ENCODE measurements at places on chromosomes 3 and 15.
A peak's percentile ranks its signal among the peaks of the same experiment; 100 is the strongest.

- DNase-seq = no peak
Measured at GRCh38 chr3:30333903-30334302, 272.5 kb upstream of the TGFBR2 start.

GRCh38 chr3:188319569-188319968 lies 165.6 kb downstream of the LPP start:
- no peak for DNase-seq

DNA sequence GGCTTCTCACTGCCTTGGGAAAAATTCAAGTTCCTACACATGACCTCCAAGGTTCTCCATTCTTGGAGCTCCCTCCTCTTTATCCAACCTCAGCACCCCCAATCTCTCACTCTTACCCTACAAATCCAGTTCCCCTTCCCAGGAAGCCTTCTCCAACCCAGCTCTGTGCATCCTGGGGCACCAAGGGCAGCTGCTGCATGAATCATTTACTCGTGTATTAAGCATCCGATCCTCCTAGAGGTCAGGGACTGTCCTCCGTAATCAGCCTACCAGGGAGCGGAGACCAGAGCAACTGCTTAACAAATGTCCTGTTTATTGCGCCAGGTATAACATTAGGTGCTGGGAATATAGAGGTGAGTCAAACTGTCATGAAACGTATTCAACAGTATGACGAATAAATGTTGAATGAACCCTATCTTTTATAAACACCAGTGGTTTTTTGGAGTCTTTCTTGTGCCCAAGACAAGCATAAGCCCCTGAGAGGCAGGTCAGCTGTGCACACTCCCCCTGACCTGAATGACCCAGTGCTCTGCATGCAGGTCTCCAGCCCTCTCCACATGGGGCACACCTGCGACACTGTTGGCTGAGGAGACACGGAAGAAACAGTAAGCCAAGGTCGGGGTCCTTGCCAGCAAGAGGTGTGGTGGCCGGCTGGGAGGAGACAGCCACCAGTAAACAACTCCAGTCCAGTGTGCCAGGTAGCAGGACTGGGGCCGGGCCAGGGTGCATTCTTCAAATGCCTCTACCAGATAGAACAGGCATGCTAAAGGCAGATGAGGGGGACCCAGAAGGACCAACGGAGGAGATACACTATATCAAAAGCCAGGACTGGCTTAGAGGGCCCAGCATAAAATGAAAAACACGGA lies 27.6 kb downstream of the ANP32A start:
- no peak for DNase-seq

DNA sequence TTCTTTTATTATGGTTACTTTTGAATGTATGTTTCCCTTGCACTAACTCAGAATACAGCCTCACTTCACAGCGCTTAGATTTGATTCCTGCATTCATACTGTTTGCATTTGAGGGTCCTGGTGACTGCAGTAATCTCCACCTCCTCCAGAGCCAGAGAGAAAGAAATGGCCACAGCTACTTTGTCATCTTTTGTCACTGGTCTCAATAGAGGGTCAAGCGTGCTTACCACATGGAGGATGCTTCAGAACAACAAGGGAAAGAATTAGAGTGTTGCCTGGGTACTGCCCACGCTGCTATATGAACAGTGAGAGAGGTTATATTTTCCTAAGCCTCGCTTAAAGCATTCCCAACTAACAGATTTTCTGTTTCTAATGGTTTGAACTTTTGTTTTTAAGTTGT lies 190.1 kb downstream of the TP63 start:
- no peak for DNase-seq

- no peak for DNase-seq
Measured at GRCh38 chr3:30749230-30749629, 142.8 kb downstream of the TGFBR2 start.

- no peak for DNase-seq
Measured at GRCh38 chr3:16908896-16909295, 24.1 kb downstream of the PLCL2 start.

DNA sequence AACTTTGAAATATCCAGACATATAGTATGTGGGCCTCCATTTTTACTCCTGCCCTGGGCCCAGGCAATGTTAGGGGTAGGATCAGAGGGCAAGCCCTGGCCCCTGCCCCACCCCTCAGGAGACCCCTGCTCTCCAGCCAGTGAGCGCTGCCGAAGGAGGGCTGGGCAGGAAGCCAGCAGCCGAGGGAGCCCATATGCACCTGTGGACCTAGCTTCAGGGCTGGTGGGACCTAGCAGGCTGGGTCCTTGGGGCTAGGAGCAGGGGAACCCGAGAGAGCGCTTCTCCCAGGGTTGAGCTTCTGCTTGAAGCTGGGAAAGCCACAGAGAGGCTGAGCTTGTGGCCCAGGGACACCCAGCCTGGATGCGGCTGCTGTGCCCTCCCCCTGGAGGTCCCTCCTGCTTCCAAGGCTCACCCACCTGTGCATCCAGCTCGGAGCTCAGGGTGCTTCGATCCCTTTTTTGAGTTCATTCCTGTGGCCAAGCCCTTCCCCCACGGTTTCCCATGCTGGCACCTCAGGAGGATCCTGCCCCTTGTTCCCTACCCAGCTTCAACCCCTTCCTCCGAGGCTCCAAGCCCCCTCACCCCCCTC lies 21.0 kb upstream of the CYP11A1 start:
- DNase-seq = no peak

DNA sequence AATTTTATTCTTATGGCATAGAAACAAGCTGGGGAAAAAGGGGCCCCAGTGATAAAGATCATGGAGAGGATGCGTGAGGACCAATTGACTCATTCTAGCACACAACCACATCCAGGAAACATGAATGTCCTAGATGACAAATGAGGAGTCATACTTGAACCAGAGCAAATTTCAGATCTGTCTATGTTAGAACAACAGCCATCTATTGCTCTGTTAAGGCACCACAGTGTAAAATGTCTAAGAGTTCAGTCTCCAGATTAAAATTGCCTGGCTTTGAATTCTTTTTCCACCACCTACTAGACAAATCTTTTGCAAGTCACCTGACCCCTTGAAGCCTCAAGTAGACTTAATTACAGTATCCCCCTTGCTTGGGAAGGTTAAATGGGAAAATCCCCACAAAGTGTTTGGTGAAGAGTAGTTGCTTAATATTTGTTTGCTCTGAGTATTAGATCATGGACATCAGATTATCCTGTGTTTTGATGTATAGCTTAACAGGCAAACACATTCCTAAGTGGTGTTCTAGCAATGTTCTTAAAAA lies 258.7 kb upstream of the TGFBR2 start:
- peak; percentile 67 for DNase-seq

GRCh38 chr3:99943931-99944761 lies 126.5 kb downstream of the CMSS1 start:
- DNase-seq = no peak

GRCh38 chr3:58651276-58651675 lies 15.3 kb downstream of the FAM3D start:
- DNase-seq = no peak

DNA sequence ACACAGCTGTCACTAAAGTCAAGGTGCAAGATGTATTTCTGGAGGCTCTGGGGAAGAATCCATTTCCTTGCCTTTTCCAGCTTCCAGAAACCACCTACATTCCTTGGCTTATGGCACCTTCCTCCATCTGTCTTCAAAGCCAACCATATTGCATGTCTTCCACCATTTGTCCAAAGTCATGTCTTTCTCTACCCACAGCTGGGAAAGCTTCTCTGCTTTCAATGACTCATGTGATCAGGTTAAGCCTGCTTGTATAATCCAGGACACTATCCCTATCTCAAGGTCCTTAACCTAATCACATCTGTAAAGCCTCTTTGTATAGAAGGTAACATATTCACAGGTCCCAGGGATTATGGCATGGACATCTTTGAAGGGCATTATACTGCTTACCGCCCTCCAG lies 14.2 kb downstream of the ARHGAP31 start:
- DNase-seq = no peak

- no peak for DNase-seq
Measured at GRCh38 chr3:84128024-84128423, 830.8 kb upstream of the CADM2 start.

- DNase-seq = no peak
Measured at GRCh38 chr3:102032491-102033383, 183.4 kb downstream of the NFKBIZ start.

GRCh38 chr15:47551079-47551478 lies 166.2 kb upstream of the SEMA6D start:
- no peak for DNase-seq

- DNase-seq = peak; percentile 54
Measured at GRCh38 chr3:33131331-33132018, 17.7 kb downstream of the CRTAP start.

DNA sequence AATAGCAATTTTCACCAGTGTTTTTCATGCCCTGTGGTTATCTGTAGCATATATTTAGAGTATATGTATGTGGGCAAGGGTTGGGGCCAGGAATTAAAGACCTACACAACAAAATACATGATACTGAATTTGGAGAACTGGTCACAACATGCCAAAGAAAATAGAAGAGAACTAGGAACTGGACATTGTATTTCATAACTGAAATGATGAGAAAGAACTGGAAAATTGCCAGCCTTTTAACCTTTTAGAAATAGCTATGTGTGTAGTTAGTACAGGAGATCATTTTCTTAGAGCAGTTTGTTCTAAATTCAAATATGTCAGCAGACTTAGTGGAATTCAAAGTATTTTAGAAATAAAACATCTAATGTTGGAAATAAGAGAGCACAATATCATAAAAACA lies 227.1 kb upstream of the CGNL1 start:
- no peak for DNase-seq

DNA sequence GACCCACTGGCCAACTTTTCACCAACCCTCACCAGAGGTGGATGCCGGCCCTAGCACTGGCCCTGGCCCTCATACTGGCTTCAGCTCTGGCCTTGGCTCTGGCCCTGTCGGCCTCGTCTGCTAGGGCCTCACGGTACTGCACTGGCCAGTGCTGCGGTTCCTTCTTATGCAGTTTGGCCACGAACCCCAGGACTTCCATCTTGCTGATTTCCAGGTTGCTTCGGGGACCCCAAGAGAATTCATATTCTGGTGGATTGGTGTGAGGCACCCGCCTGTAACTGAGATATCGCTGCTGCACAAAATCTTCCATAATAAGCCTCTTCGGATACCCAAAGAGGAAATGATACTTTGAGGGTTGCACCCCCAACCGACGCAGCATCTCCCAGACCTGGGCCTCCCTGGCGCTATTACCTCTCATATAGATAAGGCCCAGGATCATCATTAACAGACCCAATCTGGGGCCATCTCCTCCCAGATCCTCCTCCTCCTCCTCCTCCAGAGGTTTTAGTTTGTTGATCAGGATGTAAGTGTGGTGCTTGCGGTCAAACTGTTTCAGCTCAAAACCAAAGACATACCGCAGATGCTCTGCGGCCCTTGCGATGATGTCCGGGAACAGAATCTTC lies 883 bp downstream of the MAGEF1 start:
- DNase-seq = peak; percentile 59

DNA sequence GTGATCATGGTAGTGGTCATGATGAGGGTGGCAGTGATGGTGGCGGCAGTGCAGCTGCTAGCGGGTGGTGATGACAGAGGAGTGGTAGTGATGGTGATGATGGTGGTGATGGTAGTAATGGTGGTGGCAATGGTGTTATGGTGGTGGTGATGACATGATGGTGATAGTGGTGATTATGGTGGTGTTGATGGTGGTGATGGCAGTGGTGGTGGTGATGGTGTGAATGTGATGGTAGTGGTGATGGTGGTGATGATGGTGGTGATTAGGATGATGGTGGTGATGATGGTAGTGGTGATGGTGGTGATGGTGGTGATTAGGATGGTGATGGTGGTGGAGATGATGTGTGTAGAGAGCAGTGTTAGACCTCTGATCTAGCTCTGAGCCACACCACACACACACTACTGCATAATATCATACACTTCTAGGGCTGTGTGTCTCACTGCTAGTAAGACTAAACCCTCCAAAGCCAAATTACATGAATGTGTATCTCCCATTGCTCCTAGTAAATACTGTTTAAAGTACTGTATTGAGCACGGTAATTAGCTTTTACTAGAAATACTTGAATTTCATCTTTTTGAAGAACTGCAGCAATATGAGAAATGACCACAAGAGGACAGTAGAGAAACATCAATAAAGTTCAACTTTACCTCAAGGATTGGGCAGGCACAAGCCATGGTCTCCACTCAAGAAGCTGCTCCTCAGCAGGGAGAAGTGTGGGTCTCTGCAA lies 28.8 kb downstream of the TMED3 start:
- peak; percentile 14 for DNase-seq

- DNase-seq = no peak
Measured at GRCh38 chr15:42218953-42219592, 11.0 kb upstream of the VPS39 start.

DNA sequence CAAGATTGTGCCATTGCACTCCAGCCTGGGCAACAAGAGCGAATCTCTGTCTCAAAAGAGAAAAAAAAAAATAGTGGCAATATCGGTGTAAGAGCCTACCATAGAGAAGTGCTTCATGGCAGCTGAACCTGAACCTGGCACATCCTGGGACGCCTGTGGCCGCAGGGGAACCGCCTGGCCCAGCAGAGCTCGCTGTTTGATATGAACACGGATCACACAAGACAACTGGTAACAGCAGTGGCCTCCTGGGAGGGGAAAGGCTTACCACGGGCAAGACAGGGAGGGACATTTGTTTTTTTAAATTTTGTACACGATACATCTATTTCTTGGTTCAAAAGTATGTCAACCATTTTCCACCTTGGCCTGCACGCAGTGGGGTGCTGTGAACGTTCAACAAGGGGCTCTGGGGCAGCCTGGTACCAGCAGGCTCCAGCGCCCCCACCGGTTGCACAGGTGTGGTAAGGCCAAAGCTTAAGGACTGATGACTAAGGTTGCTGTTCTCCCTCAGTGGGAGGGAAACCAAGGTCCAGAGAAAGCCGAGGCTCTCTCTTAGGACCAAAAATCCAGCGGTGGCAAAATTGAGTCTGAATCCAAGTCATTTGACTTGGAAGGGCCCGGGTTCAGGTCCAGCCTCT lies 21.7 kb upstream of the EPHB3 start:
- DNase-seq = no peak

GRCh38 chr3:10322352-10322710 lies 1.4 kb upstream of the SEC13 start:
- peak; percentile 37 for DNase-seq

GRCh38 chr3:128315313-128315712 lies 151.4 kb downstream of the DNAJB8 start:
- no peak for DNase-seq

DNA sequence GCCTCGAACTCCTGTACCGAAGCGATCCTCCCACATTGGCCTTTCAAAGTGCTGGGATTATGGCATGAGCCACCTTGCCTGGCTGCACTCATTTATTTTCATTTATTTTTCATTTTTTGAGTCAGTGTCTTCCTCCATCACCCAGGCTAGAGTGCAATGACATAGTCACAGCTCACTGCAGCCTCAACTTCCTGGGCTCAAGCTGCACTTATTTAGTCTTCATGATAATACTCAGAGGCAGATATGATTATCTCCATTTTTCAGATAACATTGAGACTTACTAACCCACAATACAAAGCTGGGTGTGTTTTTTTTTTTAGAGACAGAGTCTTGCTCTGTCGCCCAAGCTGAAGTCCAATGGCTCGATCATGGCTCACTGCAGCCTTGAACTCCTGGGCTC lies 10.0 kb downstream of the PRKCI start:
- no peak for DNase-seq

- no peak for DNase-seq
Measured at GRCh38 chr3:181739628-181740027, 27.9 kb downstream of the SOX2 start.
